CD4-positive, alpha-beta T cell treated with Interleukin-15 for 1 hour (primary cell): ENCODE measurements at places on chromosomes 1 and 21.

DNA sequence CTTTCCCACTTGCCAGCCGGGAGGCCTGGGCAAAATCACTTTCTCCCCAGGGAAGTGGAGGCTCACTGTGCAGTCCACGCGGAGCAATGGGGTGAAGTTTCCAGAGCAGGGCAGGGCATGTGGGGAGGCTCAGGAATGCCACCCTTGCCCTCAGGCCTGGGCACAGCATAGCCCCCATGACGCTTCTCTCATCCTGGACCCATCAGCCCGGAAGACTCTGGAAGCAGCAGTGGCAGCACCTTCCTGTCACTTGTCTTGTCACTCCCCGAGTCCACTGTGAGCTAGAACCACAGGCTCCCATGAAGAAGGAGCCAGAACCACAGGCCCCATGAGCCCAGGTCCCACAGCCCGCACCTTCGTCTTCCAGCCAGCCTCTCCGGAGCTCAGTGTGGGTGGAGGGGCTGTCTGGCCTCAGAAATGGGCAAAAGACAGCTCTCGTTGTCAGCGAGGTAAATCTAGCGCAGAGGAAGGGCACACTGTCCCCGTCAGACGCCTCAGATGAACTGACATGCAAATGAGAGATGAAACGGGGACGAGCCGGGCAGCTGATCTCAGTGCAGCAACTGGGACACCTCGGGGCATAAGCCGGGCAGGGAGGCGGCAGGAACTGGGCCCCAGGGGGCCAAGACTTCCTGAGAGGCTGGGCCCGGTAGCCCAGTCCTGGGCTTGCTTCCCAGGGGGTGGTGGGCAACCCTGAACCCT is 6.1 kb downstream of the PDE9A start:
- DNase-seq, result no peak

- DNase-seq, result no peak
These were observed 340.9 kb downstream of the KIF26B start for GRCh38 chr1:245495681-245496080.

DNA sequence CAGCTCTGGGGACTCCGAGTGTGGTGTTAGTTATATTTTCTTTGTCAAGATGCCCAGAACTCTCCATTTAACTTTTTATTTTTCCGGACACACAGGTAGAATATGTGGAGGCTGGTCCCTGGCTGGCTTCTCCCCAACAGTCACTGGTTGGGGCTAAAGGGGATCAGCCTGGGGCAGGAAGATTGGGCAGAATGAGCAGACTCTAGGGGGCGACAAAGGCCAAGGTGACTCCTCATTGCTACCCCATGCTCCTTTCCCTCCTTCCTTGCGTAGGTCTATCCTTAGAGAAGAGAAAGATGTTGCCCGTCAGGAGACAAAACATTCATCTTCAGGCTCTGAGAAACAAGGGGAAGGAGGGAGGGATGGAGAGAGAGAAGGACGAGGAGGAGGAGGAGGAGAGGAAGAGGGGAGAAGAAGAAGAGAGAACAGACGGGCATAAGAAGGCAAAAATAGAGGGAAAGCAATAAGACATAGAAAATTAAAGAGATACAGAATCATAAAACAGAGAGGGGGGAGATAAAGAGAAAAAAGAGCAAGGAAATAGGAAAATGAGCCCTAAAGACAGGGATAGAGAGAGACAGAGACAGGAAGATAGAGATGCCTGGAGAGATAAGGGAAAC is 89.9 kb downstream of the FOXD2 start:
- no peak for DNase-seq

- DNase-seq, result no peak
These were observed 6.0 kb upstream of the SDC3 start for GRCh38 chr1:30914587-30914922.

DNA sequence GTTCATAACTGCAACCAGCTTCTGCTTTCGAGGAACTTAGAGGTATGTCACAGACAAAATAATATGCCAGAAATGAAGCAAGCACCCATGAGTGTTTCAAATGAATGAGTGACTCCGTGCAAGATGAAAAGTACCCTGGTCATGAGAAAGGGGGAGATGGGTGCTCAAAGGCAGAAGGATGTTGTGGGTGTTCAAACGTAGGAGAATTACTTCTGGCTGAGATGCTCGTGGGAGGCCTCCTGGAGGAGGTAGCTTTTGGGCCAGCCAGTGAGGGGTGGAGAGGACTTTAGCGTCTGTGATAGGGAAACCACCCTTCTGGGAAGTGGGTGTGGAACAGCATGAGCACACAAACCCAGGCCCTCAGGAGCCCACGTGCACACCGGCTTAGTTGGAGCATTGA is 113.8 kb downstream of the SYF2 start:
- no peak for DNase-seq

- DNase-seq, result no peak
These were observed 11.3 kb downstream of the CDA start for GRCh38 chr1:20600156-20600555.

DNA sequence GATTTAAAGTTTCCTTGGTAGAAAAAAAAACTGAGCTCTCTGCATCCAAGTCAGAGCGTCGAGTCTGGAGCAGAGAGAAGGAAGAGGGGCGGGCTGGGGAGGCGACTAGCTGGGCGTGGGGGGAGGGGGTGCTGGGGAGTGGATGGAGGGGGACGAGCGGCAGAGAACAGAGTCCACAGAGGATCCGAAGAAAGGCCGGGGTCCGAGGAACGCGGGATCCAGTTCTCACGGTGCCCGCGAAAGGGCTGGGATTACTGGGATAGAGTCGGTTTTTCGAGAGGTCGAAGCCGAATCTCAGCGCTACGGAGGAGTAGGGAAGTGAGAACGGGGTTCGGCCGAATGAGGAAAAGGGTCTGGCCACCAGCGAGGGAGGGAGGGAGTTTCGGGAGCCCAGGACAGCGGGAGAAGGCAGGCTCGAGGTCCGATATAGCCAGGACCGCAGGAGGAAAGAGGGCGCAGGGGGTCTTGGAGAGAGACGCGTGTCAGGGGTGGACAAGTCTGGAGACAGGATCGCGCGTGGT is 665 bp downstream of the DAB1 start:
- DNase-seq, result no peak

DNA sequence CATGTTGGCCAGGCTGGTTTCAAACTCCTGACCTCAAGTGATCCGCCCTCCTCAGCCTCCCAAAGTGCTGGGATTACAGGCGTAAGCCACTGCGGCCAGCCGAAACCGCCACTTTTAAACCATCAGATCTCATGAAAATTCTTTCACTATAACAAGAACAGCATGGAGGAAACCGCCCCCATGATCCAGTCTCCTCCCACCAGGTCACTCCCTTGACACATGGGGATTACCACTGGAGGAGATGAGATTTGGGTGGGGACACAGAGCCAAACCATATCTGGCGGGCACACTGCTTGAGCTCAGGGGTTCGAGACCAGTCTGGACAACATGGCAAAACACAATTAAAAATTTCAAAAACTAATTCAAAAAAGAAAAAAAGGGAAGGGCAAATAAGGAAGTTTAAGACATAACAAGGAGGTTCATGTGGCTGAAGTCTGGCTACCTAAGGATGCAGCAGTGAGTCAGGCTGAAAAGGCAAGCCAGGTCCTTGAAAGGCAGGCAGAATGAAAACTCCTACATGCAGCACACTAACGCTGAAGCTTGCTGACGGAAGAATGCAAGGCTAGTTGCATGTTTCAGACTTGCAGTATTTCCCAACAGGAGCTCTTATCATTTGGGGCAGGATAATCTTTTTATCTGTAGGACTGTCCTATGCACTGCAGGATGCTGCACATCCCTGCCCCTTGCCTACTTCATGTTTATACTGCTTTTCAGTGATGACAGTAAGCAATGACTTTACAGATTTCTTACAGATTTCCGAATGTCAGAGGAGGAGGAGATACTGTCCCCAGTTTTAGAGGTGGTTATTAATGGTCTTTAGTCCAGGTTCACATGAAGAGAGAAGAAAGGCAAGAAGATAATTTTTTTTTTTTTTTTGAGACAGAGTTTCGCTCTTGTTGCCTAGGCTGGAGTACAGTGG is 49.3 kb downstream of the FBXO42 start:
- DNase-seq, result no peak

- DNase-seq, result no peak
These were observed 32.0 kb upstream of the AGL start for GRCh38 chr1:99818063-99818699.

GRCh38 chr1:29551123-29551936 is 315.0 kb downstream of the PTPRU start:
- DNase-seq, result peak; percentile 14

- no peak for DNase-seq
These were observed 424.6 kb upstream of the CHRM3 start for GRCh38 chr1:238961790-238962189.

GRCh38 chr1:22379566-22379965 is 72.1 kb upstream of the ZBTB40 start:
- no peak for DNase-seq

- DNase-seq, result no peak
These were observed 99.4 kb upstream of the CACYBP start for GRCh38 chr1:174900317-174900716.

- DNase-seq, result peak; percentile 88
These were observed 28.1 kb upstream of the RNF19B start for GRCh38 chr1:32992489-32993323.

GRCh38 chr1:47931395-47931794 is 65.8 kb downstream of the TRABD2B start:
- DNase-seq, result no peak

GRCh38 chr1:241857131-241857530 is 9.1 kb downstream of the EXO1 start:
- DNase-seq, result no peak
